ENCODE measurements at places on chromosomes 16 and 17. TPM values are rescaled to one million over a fixed set of nuclear protein-coding genes. Genes with fewer than 3 reads are reported as not detected.

C16orf46 gene
- 0.25 TPM for total RNA-seq

GNAO1 gene
- under 0.01 TPM for total RNA-seq

GPR179 gene
- total RNA-seq = under 0.01 TPM

BAHCC1 gene
- 3.3 TPM for total RNA-seq

LPO gene
- not detected for total RNA-seq

ELMO3 gene
- total RNA-seq = 0.62 TPM

SLC12A3 gene
- total RNA-seq = not detected
